KBM-7 (cell line): ENCODE measurements at places on chromosomes 16 and 17.
A peak's percentile ranks its signal among the peaks of the same experiment; 100 is the strongest.

DNA sequence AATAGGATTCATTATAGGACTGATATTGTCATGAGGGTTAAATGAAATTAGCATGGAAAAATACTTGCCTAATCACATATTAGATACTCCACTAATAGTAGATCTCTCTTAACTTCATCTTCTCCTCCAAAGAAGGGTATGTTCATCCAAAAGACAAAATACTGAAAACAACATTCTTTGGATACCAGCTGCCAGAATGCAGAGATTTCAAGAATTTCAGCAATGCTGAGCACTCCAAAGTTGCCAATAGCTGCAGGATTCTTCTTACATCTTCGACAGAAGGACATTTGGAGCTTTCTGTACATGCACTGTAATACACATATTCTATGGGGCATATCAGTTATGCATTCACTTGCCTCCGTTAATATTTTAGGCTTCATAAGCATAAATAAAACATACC is 436.5 kb downstream of the HAPSTR1 start:
- no peak for DNase-seq

GRCh38 chr17:42097691-42098631 is at the start of gene ZNF385C:
ZNF385C (minus strand) TSS chr17:42098473; CDS start chr17:42063056, 35,417 bp downstream.
- no peak for DNase-seq

GRCh38 chr17:27871407-27871806 is 21.8 kb downstream of the LYRM9 start:
- DNase-seq, result no peak

- DNase-seq, result no peak
These were observed 11.3 kb downstream of the LIG3 start for GRCh38 chr17:34991606-34992005.

GRCh38 chr17:4839965-4840892 is 7.1 kb downstream of the MINK1 start:
- no peak for DNase-seq

DNA sequence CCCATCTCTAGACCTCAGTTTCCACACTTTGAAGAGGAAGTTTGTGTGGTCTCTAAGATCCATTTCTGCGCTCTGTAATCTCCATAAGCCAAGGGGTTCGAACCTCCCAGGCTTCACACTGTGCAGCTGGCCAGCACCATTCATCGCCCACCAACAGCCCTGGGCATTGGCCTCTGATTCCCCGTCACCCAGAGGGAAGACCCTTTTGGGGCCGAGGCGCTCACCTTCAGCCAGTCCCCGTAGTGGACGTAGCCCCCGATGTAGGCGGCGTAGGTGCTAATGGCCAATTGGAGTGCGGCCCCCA is 678 bp downstream of the TMEM101 start:
- DNase-seq, result no peak

DNA sequence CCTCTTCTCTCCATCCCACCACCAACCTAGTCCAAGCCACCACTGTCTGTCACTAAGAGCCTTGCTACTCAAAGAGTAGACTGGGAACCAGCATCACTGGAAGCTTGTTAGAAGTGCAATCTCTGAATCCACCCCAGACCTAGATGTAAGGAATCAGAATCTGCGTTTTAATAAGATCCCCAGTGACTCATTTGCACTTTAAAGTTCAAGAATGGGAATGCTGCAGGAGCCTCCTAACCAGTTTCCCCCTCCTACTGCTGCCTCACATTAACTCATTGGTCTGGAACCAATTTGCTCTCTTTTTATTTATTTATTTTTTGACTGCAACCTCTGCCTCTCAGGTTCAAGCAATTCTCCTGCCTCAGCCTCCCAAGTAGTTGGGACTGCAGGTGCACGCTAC is 19.8 kb upstream of the LYRM9 start:
- DNase-seq, result no peak

DNA sequence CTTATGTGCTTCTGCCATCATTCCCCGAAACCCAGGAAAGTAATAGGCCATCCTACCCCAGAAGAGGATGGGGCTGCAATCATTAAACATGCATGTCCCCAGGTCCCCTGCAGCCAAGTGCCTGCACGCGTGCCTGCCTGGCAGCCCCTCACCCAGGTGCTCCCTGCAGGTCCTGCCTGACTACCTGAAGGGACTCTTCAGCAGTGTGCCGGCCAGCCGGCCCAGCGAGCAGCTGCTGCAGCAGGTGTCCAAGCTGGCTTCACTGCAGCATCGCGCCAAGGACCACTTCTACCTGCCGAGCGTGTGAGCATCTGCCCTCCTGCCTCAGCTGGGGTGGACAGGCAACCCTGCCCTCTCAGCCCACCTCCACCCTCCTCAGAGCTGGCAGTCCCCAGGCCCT is 16.2 kb upstream of the ALKBH5 start:
- DNase-seq, result no peak

GRCh38 chr17:70603226-70603625 is 433.9 kb downstream of the KCNJ2 start:
- no peak for DNase-seq

DNA sequence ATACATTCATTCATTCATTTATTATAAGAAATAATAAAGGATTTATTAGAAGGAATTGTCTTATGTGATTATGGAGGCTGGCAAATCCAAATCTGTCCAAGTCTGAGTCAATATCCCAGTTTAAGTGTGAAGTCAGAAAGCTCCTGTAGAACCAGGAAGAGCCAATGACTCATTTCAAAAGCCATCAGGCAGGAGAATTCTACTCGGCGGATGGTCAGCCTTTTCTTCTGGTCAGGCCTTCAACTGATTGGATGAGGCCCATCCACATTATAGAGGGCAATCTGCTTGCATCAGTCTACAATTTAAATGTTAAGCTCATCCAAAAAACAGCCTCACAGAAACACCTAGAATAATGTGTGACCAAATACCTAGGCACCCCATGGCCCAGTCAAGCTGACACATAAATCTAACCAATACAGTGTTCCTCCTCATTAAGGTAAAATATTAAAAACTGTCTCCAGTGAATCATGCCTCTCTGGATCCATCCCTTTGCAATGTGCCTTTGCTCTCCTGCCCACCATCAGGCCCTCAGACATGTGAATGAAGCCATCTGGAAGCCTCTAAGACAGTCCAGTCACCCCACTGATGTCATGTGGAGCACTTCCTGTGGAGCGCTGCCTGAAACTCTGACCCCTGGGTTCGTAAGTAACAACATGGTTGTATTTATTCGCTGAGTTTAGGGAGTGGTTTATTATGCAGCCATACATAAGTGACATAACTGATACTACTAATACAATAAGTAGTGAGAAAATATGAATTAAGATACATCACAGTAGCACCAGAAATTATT is 69.2 kb upstream of the WSB1 start:
- no peak for DNase-seq

GRCh38 chr17:75338335-75338734 is 49.1 kb upstream of the SLC25A19 start:
- DNase-seq, result peak; percentile 87

GRCh38 chr17:296906-297690 is 55.5 kb downstream of the RPH3AL start:
- DNase-seq, result no peak

DNA sequence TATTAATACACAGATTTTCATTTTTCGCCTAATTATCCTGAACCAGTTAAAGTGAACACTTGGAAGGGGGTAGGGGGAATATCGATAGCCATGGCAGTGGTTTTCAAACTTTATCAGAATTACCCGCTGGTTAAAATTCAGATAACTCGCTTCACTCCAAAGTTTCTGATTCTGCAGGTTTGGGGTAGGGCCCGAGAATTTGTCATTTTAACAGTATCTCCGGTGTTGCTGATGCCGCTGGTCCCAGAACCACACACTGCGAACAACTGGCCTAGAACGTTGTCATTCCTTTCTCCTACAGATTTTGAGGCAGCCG is 313 bp upstream of the NSRP1 start:
- no peak for DNase-seq

- DNase-seq, result no peak
These were observed 440.1 kb downstream of the CDH13 start for GRCh38 chr16:83066881-83067280.

GRCh38 chr16:11742093-11742535 is 543 bp downstream of the TXNDC11 start:
- DNase-seq, result peak; percentile 36

DNA sequence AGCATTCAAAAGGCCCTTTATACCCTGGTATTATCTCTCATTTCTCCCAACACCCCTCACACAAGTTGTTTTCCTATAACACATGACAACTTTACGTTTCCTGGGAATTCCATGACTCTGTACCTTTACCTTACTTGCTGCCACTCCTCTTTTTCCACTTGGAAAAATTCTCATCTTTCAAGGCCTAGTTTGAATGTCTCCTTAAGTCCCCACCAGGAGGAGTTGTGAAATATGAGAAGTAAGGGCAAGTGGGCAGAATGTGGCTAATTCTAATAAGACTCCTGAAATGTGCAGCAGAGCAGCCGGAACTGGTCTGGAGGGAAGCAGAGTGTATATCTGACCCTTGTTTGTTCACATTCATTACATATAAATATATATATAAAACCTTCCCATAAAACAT is 39.7 kb downstream of the BRCA1 start:
- no peak for DNase-seq

DNA sequence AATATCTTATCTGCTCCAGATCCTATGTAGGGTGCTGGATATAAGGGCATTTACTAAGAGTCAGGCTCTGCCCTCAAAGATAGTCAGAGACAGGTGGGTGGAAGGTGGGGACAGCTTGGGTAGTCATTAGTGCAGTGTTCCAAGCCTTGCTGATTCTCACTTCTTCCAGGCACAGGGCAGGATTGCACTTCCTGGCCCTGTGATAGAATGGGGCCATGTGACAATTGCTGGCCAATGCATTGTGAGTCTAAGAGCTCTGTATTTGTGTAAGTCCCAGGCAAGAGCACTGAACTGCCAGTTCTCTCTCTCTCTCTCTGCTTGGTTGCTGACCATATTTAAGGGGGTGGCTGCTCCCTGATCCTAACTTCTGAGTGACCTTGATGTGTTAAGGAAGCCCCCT is 112.1 kb downstream of the C16orf78 start:
- no peak for DNase-seq

DNA sequence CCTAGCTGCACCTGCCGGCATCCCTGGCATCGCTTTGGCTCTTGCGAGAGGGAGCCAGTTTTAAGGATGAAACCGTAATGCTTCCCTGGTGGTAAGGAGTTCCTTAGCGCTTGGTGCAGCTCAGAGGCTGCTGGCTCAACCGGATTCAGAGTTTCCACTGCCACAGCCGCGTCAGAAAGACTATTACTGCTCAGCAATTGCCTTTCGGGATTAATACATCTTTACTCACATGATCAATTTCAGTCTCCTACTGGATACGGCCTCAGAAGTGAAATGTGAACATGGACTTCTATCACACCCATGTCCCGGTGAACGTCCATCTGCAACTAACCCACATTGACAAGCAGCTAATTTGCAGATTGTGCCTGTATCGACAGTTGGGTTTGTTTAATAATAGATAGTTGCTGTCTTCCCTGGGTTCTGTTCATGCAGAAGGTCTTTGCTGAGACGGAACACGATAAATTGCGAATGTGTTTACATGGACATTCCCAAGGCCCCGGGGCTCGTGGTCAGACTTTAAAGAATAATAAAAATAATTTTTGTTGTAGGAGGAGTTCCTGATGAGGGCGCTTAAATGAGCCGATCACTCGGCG is 175.4 kb downstream of the ENGASE start:
- no peak for DNase-seq

DNA sequence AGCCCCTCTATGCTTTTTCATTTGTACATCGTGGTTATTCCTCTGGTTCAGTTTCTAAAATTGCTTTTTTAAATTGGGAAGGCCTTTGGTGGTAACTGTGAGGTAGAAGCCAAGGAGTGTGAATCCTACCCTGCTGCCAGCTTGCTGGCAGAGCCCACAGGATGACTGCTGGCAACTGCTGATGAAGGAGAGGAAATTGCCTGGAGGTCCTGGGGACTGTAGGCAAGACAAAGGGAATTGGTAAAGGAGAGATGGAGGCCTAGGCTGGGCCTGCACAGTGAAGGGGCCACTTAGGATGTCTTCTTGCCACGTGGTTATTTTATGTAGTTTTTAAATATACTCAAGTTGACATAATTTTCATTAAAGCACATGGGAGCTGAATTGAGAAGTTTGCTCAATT is 15.8 kb downstream of the C17orf58 start:
- DNase-seq, result no peak

GRCh38 chr16:3101018-3101840 is 2.1 kb upstream of the ZSCAN10 start:
- peak; percentile 79 for DNase-seq

DNA sequence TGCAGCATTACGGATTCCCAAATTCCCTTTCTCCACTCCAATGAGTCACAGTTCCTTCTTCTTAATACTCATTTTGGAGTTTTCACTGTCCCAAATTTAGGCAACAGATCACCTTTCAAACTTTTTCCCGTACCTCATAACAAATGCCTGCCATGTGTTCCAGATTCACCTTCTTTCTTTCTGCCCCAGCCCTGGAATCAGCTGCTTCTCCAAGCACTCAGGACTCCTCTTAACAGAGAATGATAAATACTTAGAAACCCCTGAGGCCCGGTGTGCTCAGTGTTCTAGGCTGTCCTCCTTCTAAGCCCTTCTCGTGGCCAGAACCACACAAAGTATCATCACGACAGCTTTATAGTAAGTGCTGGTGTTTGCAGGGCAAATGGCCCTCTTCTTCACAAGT is 14.9 kb downstream of the CSNK1D start:
- DNase-seq, result no peak

- DNase-seq, result no peak
These were observed 13.4 kb downstream of the RBBP6 start for GRCh38 chr16:24552705-24553246.

DNA sequence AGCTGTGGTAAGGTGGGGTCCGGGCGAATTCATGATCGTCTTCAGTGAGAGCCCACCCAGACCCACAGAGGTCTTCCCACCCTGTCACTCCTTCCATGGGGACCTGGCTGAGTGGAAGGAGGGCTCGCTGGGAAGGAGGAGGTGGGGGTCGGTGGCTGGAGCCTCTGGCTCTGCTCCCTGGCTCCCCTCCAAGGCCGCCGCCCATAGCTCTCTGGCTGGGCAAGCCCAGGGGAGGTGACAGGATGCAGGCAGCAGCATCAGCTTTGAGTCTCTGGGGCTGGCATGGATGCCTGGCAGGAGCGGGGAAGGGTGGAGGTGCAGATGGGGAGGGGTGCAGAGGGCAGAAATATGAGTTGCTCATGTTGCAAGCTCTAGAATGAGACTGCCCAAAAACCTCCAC is 147.0 kb downstream of the ENGASE start:
- DNase-seq, result no peak

- DNase-seq, result no peak
These were observed 151.9 kb upstream of the MAF start for GRCh38 chr16:79752396-79752795.

DNA sequence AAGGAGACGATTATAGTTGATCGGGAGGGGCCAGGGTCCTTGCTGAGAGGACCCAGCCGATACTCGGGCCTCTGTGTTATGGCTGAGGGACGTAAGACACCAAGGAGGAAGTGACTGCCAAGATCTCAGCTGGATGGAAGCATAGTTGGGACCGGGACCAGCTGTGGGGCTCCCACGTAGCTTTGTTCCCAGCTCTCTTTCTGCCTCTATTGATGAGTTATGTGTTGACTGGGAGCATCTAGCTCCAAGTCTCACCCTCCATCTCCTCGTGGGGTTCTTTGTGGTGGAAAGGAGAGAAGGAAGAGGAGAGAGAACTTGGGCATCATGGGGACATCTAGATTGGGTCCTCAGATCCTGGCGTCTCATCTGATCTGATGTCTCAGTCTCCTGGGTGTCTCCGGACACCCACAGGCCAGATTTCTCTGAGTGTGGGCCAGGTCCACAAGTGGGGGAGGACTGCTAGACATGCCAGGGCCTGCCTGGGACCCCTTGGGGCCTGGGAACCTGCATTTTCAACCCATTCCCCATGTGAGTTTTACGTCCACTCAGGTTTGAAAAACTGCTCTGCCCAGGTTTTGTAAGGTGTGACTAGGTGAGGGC is 1.0 kb downstream of the MGRN1 start:
- peak; percentile 70 for DNase-seq
